ENCODE measurements at places on chromosomes 4 and X.

DNA sequence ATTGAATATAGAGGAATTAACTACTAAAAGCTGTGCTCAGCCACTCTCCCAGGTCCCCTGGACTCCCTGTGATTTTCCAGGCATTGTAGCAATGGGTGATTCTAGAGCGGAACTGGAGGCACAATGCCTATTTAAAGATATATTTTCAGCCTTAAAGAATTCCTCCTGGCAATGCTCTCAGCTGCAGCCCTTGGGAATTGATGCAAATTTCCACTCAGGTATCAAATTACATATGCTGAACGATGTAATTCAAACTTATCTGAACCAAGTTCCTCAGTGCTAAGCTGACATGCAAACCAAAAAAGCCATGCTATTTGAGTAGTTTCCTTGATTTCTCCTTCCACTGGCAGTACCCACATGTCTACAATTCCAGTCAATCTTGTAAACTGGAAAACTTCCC is 86.3 kb upstream of the GABRA3 start:
- no peak for DNase-seq

DNA sequence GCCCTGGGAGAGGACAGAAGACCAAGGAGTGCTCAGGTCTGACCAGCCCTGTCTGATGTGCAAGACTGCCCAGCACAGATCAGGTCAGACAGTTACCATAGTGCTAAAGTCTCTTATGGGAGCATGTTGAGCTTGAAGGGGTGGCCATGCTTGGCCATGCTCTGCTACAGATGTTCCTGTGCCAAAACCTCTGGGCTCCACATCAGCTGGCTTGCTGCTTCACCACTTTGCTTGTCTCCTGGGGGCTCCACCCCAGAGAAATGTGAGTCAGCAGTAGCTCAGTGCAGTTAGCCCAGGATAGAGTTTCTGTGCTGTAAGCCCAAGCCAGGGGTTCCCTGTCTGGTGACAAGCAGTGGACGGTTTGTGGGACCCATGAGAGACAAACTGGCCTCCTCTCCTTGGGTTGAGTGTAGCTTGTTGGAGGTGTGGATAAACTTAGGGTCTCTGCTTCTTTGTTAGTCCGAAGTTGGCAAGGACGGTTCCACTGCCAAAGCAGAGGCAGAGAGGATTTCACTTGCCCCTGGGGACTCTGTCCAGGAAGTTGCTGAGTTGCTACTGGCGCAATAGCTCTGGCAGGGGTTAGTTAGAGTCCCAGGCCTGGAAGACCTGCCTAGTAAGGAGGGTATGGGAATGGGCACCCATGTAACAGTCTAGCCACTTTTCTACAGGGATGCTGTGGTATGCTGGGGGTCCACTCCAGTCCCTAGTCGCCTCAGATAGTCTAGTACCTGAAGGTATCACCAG is 8.7 kb upstream of the TMSB15C start:
- DNase-seq: no peak

DNA sequence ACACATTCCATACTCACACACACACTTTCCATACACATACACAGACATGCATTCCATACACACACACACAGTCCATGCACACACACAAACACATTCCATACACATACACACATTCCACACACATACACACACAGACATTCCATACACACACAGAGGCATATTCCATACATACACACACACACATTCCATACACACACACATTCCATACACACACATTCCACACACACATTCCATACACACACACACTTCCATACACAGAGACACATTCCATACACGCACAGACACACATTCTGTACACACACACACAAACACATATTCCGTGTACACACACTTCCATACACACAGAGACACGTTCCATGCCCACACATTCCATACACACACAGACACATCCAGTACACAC is 14.8 kb downstream of the LINC00632 start:
- DNase-seq: no peak

- DNase-seq: no peak
These were observed 13.3 kb upstream of the AGA start for GRCh38 chr4:177455561-177455970.

DNA sequence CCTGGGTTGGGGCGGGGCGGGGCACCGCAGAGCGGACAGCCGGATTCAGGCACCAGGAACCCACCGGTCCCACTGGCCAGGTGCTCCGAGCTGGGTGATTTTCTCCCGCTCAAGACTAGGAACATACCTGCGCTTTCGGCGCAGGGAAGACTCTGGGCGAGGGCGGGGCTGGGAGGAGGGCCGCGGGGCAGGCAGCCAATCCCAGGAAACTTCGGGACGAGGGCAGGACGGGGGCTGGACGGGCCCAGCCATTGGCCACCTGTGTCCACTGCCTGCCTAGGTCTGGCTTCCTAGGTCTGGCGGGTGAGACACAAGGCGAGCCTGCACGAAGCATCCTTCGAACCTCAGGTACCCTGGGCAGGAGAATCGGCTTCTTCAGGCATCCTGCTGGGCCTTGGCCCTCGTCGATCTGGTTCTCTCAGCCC is 274 bp upstream of the ERVMER34-1 start:
- peak; percentile 72 for DNase-seq

DNA sequence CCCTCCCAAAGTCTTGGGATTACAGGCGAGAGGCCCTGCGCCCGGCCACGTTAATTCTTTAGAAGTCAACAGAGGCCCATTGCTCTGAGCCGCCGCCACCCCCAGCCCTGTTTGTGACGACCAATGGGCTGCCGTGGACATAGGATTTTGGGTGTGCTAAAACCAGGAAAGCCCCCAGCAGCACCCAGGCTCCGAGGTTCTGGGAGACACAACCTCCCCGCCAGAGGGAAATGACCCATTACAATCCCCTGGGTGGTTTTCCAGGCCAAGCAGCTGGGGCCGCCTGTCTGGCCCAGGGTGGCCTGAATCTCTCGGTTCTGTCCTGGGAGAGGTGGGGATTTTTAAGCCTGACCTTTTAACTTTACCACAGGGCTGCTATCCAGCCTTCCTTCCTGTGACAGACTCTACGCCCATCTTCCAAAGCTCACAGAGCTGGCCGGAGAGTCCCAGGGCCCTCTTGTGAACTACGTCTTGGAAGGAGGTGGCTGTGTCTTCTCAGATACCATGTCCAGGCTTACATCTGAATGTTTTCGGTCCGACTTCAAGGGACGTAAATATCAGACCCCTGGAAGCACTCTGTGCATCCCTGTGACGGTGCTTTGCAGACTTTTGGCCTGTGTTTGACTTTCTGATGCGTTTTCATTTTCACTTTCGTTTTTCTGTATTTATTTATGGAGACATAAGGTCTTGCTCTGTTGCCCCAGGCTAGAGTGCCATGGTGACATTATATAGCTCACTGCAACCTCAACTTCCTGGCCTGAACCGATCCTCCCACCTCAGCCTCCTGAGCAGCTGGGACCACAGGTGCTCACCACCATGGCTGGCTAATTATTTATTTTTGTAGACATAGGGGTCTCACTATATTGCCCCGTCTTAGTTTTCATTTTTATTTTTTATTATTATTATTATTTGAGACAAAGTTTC is 36.0 kb downstream of the P2RY8 start:
- no peak for DNase-seq

DNA sequence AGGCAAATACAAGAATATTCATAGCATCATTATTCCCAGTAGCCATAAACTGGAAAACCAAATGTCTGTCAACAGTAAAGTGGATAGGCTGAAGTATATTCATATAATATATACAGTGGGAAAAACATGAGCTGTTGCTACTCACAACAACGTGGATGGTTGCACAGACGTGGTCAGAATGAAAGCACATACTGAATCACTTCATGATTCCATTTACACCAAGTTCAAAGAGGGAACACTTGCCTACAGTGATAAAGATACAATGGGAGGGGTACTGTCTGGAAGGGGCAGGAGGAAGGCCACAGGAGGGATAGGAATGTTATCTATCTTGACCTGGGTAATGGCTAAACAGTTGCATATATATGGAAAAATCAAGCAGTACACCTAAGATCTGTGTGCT is 25.3 kb downstream of the APBB2 start:
- no peak for DNase-seq

GRCh38 chr4:13733817-13734216 is 106.3 kb upstream of the BOD1L1 start:
- no peak for DNase-seq

GRCh38 chrX:122504026-122504425 is 680.1 kb upstream of the GRIA3 start:
- DNase-seq: no peak

DNA sequence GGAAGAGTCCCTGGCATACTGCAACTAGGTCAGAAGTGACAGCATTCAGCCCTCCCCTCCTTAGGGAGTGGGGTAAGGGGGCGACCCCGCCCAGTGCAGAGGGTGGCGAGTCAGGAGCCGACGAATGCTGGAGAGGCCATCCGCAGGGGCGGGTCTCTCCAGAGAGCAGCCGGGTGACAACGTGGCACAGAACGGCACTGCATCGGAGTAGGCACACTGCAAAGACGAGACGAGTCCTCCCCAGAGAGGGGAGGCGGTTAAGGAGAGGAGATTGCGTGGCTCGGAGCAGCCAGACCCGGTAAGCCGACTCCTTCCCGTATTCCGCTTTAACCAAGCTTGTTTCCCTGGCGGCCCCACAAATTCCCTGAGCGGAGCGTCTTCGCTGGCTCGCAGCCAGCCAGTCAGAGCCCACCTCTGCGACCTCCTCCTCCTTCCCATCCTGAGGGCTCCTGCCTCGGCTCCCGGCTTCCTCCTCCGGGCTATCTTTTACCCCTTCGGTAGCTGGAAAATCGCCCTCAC is 54.9 kb downstream of the LINC00632 start:
- no peak for DNase-seq

DNA sequence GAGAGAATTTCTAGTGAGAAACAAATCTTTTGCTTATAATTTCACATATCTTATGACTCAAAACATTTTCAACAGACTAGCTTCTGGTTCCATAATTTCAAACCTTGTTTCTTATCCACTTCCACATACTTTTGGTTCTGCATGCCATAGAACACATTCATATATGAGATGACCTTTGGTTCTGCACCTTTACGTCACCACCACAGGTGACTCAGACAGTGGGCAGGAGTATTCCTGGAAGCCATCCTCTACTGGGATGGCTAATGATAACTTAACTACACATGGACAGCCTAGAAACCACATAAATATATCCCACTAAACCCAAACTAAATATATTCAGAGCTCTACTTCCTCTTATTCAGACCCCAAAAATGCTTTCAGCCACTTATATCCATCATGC is 133.3 kb downstream of the DCK start:
- no peak for DNase-seq

DNA sequence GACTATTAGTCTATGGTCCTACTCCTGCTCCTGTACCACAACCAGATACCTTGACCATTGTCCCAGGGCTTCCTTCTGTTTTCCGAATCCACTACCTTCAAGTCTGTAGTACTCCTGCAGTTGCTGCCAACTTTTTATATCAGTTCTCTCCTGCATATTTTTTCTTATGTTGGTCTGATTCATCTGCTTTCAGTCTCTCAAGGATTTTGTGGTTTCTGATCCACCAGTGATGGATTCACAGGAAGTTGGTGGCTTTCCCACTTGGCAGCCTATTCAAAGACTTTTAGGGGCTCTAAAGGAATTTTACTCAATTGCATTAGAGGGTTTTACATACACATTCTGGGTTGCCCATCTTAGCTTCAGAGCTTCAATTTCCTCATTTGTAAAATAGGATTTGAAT is 23.6 kb downstream of the KIF4A start:
- no peak for DNase-seq

- no peak for DNase-seq
These were observed 18.5 kb downstream of the MAGEA9B start for GRCh38 chrX:149568701-149569296.

- DNase-seq: no peak
These were observed 1083.1 kb upstream of the PCDH10 start for GRCh38 chr4:132065940-132066495.

DNA sequence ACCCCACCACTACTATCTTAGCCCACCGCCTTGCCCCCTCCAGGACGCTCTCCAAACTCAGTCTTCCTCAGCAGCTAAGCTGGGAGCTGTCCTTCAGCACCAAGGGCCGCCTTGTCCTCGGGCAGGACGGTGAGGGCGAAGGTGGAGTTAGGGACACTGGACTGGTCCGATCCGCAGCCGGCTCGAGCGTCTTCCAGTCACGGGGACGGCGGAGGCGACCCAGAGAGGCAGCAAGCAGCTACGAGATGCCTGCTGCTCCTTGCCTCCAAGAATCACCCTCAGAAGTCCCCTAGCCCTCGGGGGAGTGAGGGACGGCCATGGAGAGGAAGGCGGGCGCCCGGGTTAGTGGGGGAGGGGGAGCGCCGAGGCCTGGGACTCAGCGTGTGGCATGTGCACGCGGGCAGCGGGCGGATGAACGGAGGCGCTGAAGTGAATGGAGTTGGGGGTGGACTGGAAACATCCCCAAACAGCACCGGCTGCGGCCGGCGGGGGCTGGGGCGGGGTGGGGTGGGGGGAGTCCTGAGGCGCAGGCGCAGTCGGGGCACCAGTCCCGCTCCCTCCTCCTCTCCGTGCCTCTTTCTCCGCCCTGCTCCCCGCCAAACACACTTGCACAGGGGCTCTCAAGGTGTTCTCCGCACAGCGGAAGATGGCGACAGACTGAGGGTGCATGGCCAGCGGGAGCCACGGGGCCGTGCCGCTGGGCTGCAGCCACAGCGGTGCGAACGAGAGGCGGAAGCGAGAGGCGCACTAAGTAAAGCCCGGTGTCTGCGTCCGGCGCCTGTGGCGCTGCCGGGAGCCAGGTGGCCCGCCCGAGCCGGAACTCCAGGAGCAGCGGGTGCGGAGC is at the start of gene NALF2:
Gene NALF2, plus strand, starts transcription at position 545 of the 844 bp plus-strand sequence. CDS start 957 bp downstream, outside the sequence.
- peak; percentile 49 for DNase-seq

- DNase-seq: no peak
These were observed 7.0 kb downstream of the CYBB start for GRCh38 chrX:37786624-37787422.

DNA sequence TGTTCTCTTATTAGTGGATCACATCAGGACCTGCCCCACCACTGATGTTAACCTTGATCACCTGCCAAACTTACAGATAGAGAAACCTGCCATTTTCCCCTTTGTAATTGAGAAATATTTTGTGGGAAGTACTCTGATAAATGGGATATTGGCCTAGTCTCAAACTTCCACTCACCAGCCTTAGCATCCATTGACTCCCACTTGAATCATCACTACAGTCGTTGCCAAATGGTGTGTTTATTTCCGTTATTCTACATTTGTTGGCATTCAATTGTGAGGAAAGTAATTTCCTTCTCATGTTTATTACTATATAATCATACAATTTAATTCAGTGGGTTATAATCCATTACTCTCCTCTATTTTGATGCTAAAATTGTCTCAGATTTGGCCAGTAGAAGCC is 156.4 kb upstream of the CXCL13 start:
- no peak for DNase-seq

GRCh38 chr4:139266583-139267257 is 13.3 kb downstream of the MGARP start:
- DNase-seq: peak; percentile 76

DNA sequence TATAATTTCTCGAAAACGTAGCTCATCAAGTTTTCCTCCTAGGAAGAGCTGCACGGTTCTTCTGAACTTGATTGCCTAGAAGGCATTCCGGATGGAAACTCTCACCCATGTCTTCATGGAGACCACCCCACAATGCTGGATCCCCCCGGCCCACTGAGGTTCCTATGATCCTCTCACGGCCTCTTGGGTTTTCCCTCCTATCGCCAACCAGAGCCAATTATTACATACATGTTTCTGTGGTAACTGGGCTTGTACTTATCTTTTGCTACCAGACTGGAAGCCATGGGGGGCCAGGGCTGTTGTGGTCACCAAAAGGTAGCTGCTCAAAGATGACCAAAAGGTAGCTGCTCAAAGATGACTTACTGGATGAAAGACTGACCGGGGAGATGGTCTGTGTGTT is 131.5 kb downstream of the AFAP1 start:
- DNase-seq: no peak
